Lung microvascular endothelial cell (primary cell): ENCODE measurements at places on chromosomes 6 and 20.

- no peak for DNase-seq
These were observed 13.4 kb upstream of the OCSTAMP start for GRCh38 chr20:46563860-46564221.

DNA sequence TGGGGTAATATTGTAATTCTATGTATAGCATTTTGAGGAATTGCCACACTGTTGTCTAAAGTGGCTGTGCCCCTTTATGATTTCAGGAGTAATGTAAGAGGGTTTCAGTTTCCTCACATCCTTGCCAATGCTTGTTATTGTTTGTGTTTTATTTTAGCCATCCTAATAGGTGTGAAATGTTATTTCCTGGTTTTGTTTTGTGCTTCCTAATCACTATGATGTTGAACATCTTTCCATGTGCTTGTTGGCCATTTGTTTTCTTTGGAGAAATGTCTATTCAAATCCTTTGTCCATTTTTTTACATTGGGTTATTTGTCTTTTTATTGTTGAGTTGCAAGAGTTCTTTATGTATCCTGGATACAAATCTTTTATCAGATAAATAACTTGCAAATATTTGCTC lies 97.3 kb upstream of the MLIP start:
- peak; percentile 63 for DNase-seq

- no peak for DNase-seq
These were observed 61.2 kb downstream of the RPP40 start for GRCh38 chr6:4942673-4943009.

DNA sequence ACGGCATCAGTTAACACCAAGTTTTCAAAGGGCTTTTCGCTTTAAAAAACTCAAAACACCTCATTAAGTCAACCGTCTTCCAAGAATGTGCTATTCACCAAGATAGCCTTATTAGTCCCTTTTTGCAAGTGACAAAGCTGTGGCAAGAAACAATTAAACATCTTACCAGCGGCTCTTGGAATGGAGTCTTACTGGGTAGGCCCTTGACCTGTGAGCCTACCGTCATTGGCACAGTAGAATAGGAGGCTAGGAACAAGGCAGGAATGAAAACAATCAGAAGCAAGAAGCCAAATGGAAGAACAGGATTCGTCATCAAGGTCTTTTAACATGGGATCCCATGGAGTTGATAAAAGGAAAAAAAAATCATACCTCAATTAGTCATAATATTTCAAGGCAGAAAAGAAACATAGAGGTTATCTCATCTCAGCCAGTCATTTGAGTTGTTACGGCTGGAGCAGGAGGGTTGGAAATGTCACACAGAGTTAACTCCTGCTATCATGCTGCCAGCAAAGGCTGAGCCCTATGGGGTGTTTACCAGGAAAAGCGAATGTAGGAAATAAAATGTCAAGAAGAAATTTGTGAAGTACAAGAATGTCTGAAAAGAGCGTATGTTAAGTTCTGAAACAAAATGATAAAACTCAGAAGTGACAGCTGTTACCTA lies 236.4 kb downstream of the UST start:
- DNase-seq, result no peak

DNA sequence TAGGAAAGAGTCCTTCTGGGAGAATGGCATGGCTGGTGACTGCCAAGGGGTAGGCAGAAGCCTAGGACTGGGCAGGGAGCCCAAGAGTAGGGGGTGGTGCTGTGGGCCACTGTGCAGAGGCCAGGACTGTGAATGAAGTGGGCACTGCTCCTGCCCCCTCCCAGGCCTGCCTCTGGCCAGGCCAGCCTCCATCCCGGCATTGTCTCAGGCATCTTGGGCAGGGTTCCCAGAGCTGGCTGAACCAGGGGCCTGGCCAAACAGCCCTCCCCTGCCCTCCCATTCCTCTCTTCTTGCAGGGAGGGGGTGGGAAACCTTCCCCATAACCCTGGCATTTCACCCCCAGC lies 81.6 kb downstream of the MRPL14 start:
- no peak for DNase-seq

GRCh38 chr6:46029602-46030001 lies 13.9 kb upstream of the CLIC5 start:
- no peak for DNase-seq
